ENCODE measurements at places on chromosomes 5 and 9.

- no peak for DNase-seq
Observed at GRCh38 chr9:83701286-83701685, 6.5 kb downstream of the UBQLN1 start.

DNA sequence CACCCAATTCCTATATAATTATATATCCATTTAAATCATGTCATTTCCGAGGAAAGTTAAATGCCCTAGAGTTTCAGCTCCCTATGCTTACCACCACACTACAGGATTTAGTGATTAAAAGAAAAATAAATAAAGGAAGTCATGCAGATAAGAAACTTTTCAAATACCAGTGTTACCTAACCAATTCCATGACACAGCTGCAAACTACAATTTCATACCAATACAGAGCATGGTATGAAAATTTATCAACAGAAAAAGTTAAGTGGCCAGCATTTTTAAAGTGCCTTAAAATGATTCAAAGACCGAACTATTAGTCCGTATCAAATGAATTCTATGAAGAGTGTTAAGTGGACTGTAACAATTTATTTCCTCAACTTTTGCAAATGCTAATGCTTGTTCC is 35.9 kb downstream of the CEP120 start:
- no peak for DNase-seq

DNA sequence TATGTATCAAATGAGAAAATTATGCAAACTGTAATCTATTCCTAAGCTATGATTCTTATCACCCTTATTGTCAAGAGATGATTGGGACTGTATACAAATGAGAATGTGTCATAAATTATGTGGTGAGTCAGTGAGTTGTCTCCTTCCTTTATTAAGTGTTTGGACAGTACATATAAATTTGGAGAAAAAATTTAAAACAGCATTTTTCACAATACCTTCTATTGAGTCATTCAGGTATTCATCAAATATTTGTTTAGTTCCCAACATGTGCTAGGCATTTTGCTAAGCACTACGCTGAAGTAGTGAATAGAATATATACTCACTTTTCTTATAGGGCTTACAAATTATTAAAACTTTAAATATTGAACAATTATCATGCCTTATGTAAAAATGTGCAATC is 36.3 kb upstream of the PTPRD start:
- no peak for DNase-seq

DNA sequence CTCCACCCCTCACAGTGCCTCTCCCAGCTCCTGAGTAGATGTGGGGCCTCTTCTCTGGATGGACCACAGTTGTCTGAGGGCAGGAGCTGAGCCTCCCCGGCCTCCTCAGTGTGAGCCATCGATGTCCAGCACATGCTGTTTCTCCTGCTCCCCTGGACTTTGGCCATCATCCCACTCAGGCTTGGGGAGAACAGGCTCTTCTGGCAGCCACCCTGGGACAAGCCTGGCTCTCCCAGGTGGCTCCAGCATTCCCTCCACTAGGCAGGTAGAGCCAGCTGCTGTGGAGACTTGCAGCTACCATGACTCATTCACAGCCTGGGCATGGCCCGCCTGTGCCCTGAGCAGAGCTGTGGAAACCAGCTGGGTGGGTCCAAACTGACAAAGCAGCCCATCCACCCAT is 77.0 kb downstream of the CSNK1A1 start:
- DNase-seq, result no peak

- no peak for DNase-seq
Observed at GRCh38 chr9:134781591-134782302, 98.9 kb upstream of the FCN2 start.

- no peak for DNase-seq
Observed at GRCh38 chr9:88234114-88234513, 95.8 kb upstream of the SPATA31C2 start.
